ENCODE measurements at places on chromosomes 7 and 10.

GRCh38 chr7:71574153-71574860 lies 442.4 kb downstream of the GALNT17 start:
- DNase-seq, result no peak

DNA sequence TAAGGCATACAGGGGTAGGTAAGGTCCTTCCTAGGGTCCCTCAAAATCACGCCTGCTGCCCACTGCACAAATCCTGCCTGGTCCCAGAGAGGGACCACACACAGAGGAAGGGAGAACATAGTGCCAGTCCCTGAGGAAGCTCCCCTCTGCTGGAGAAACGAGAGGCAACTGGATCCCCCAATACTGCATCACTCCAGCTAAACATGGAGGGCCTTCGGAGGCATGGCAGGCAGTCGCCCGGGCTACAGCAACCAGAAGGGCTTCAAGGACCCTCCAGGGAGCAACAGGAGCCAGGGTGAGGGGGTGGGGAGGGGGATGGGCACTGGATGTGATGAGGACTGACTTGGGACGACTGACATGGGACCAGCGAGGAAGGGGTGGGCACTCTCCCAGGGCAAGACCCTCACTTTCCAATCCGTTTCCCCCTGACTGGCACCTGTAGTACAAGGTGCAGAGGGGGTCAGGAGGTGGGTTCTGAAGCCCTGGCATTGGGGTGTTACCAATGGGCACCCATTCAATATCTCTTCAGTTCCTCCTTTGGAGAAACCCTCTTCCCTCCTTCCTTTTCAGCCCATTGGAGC lies 21.7 kb downstream of the DDIT4 start:
- DNase-seq, result no peak

DNA sequence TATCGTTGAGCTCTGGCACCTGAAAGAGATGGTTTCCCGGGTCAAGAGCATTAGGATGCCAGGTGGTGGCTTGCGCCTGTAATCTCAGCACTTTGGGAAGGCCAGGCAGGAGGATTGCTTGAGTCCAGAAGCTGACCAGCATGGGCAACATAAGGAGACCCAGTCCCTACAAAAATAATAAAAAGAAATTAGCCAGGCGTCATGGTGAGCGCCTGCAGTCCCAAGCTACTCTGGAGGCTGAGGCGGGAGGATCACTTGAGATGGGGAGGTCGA lies 6.1 kb upstream of the KCP start:
- DNase-seq, result no peak

- DNase-seq, result no peak
Observed at GRCh38 chr7:7166318-7166717, 16.0 kb upstream of the C1GALT1 start.

DNA sequence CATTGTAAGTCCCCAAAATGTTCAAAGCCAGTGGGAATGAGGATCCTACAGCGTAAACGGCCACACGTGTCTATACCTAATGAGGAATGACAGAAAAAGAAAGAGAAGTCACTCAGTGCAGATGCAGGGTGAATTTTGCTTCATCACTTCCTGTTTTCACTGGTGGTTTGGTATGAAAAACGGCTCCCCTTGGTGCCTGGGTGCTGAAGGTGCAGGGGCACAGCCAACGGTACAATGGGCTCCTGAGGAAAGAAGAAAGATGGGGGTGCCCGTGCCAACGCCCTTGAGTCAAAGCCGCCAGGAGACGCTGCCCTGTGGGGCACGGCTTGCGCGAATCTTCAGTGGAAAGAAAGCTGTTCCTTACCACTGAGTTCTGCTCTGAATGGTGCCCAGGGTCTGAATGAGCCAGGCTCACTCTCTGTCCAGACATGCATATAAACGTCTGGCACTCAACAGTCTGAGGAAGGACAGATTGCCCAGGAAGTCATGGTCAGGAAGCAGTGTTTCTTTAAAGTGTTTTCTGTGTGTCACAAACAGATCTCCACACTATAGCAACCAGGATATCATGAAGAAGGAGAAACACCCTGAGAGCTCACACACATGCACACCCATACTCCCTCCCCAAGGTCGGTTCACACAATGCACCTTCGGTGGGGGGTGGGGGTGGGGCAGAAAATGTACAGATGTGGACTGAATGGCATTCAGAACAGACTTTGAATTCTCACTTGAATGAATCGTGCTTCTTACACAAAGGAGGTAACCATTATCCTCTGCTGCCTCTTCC lies 105.8 kb downstream of the ELMO1 start:
- no peak for DNase-seq

GRCh38 chr10:34933676-34934075 lies 118.6 kb upstream of the PARD3 start:
- DNase-seq, result no peak

DNA sequence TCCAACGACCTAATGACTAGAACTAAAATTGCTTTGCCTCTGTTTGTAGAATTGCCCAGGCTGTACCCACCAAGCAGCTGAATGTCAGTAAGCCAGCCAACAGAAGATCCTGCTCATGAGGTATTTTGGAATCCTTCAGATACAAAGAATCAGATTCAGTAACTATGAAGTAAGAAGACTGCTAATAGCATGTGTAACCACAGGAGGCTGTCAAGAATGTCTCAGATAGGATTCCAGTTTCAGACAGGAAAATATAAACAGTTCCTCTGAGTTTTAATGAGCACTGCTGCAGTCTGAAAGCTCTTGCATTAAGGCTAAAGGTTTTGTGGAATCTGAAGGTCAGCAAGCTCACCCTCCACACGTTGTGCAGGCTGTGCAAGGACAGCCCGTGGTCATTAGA lies 112.6 kb upstream of the ADAM12 start:
- DNase-seq, result no peak

GRCh38 chr10:35304649-35305048 lies 31.7 kb upstream of the CCNY start:
- DNase-seq, result no peak

GRCh38 chr10:125149036-125149679 lies 11.2 kb downstream of the CTBP2 start:
- DNase-seq, result peak; percentile 59

DNA sequence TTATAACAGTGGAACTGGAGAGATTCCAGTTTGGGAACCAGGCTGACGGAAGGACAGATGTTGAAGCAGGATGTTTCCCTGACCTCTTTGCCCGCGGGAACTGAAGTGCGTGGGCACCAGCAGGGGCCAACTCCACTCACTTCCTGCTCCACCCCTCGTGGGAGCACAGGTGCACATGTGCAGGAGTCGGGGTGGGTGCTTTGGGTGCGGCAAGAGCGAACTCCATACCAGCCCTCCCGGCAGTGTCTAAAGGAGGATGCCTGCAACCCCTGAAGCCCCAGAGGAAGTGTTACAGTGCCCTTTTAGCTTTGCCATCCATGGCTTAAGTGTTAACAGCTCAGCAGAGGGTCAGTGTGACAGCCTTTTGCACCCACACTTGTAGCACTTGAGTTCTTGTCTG lies 27.4 kb upstream of the UBE3C start:
- no peak for DNase-seq

DNA sequence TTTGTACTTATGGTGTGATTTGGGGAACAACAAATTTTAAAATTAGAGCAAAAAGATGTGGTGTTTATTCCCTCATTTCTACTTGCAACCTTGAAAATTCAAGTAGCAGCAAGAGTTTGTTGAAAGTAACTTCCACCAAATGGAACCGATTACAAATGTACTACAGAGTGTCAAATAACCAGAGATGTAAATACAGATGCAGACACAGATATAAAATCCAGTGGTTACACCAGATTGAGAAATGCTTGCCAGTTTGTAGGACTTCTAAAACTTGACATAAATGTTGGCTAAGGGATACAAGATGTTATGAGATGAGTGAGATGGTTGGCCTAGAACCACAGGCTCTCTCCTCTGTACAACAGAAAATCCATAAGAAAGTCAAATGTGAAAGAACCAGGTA lies 162.1 kb downstream of the DIP2C start:
- DNase-seq, result no peak

- no peak for DNase-seq
Observed at GRCh38 chr10:110779489-110779888, 92.2 kb upstream of the PDCD4 start.

- DNase-seq, result no peak
Observed at GRCh38 chr10:110042181-110042580, 34.4 kb downstream of the ADD3 start.

DNA sequence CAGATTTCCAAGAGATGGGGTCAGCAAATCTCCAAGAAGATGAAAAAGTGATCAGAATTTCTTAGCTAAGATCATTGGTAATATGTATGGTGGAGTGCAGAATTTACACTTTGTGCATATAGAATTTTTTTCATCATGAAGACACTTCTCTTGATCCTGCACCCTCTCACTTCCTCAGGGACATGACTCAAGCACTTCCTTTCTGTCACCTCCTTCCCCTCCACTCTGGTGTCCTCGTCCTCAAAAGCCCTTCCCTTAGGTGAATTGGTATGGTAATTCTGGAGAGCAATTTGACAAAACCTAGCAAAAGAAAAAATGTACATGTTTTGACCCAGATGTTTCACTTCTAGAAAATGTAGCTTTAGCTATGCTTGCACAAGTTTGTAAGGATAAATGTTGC lies 18.1 kb downstream of the CALN1 start:
- DNase-seq, result no peak

GRCh38 chr10:15106352-15107013 lies 9.3 kb downstream of the RPP38 start:
- DNase-seq, result peak; percentile 0

GRCh38 chr10:35639021-35639727 lies 2.9 kb downstream of the FZD8 start:
- DNase-seq, result no peak

DNA sequence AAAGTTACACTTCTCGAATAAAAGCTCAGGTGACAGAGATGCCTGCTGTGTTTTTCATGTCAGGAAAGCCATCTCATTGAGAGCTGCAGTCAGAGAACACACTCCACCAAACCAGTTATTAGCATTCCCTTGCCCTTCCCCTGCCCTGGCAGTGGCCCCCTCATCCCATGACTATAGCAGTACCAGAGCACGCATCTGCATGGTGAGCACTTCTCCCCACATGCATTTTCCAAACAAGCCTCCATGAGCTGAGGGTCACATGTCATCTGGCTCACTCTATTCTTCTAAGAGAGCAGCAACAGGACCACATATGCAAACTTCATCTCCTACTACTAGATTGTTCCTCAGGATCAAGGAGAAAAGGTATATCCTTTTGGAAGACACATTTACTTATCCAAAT lies 42.4 kb upstream of the FGL2 start:
- DNase-seq, result no peak

DNA sequence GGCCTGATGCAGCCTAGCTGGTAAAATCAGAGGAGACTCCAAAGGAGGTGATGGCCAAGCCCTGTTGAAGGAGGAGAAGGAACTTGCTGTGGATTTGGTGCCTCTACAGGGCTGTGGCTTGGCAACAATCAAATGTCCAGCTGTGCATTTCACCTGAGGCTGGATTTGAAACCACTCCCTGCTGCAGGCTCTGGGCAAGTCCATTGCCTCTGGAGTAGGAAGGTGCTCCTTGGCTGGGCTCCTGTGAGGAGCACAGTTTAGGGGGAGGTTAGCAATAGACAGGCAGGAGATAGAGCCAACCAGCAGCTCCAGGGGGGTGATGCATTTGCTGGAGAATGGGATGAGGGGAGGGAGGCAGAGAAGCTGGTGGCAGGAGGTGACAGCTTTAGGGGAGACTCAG lies 26.5 kb downstream of the CDH23 start:
- DNase-seq, result no peak

GRCh38 chr10:123990889-123991288 lies 99.3 kb upstream of the CPXM2 start:
- no peak for DNase-seq

GRCh38 chr10:125802131-125802530 lies 20.9 kb downstream of the UROS start:
- no peak for DNase-seq

- DNase-seq, result no peak
Observed at GRCh38 chr10:96488161-96488935, 25.4 kb downstream of the TLL2 start.

DNA sequence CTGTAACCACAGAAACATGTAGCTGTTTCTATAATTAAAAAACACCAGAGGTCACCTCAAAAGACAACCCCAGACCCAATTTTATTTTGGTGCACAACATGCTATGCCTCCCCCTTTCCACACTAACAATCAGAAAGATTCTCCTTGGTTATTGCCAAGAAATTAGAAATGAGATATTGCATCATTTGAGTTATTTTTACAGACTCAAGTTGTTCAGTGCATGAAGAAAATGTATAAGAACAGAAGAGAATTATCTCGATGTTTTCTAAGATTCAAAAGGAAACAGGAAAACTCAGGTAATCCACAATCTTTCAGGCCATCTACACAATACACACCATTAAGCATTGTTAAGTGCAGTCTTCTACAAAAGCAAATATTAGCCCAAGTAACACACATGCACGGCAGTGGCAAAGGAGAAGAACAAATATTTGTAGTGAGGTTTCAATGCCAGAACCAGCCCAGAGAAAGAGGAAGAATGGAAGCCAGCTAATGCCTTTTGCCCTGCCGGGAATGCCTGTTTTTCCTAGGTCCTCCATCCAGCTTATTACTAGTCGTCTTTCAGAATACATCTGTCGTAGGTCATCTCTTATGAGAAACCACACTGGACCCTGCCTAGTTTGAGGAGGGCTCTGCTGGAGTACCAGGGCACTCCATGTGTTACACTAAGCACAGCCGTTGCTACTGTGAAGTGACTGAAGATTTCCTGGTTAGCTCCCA lies 67.6 kb upstream of the C1GALT1 start:
- DNase-seq, result no peak

DNA sequence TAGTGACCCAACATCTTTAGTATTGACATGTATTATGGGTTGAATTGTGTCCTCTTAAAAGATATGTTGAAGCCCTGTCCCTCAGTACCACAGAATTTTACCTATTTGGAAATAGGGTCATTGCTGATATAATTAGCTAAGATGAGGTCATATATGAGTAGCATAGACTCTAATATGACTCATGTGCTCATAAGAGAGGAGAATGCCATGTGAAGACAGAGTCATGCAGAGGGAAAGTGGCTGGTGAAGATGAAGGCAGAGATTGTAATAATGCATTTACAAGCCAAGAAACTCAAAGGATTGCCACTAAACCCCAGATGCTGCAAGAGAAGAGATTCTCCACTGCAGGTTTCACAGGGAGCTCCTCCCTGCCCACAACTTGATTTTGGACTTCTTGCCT lies 496.4 kb downstream of the KIF20B start:
- no peak for DNase-seq

DNA sequence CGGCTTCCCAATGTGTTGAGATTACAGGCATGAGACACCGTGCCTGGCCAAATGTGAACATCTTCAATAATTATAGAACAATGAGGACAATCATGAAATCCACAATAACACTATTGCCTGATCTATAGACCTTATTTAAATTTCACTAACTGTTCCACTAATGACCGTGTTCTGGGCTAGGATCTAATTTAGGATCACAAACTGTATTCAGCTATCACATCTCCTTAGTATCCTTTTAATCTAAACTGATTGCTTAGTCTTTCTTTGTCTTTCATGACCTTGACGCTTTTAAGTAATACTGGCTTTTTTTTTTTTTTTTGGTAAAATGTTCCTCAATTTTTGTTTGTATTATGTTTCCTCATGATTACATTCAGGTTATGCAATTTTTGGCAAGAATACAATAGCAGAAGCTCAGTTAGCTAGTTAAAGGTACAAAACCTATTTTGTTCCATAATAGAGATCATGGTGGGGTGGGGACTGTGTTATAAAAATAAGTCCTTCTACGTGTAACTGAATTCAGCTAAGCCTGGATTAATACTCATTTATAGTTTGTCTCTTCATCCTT lies 158.4 kb downstream of the AOAH start:
- no peak for DNase-seq

Measured in NCI-H2107 (cell line).